ENCODE measurements at places on chromosomes 3 and 15.

GRCh38 chr3:127770671-127771355 lies 51.5 kb downstream of the MGLL start:
- no peak for DNase-seq

GRCh38 chr3:136050250-136050649 lies 84.7 kb downstream of the PPP2R3A start:
- DNase-seq: no peak

DNA sequence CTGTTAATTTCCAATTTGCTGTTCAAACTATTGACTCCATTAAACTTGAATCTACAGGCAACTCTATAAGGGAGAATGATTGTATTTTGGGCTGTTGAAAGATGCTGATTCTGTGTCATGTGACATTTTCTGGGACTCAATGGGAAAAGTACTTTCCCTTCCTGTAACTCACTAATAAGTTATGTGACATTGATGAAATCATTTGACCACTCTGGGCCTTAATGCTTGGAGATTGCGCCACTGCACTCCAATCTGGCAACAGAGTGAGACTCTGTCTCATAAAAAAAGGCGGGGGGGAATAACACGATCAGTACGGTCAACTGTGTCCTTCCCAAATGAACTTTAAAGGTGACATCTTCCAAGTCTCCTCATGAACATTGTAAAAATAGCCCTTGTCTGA lies 215.2 kb upstream of the SGO1 start:
- no peak for DNase-seq

DNA sequence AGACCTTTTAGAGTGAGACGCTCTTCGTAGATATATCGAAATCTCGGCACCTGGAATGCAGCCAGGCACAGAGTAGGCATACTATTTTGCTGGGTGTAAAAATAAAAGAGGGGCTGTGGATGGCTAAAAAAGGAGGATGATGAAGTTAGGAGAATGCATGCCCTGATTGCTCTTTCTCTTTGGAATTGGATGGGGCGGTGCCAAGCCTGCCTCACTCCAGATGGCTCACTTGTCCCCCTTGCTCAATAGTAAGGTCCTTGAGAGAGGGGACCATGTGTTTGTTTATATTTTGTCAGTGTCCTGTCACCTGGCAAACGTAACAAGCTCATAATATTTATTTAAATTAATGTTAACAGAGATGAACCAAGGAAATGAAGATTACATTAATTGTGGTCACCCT lies 33.0 kb downstream of the SNRK start:
- DNase-seq: no peak

DNA sequence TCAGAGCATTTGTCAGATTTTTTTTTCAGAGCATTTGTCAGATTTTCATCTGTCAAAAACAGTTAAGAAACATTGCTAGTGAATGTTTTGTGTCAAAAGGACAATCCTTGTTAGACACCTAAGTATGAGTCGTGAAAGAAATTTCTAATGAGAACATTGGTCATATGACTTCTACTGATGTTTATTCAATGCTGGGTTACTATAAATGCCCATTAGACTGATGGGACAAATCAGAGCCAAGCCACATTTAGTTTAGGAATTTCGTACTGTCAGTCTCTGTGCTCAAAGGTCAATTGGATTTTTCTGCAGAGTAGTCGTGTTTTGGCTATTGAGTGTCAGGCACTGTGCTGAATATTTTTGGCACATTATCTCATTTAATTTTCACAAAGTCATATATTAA lies 31.6 kb downstream of the TSC22D2 start:
- DNase-seq: peak; percentile 20

- no peak for DNase-seq
These were observed 4.1 kb downstream of the UBE2E1 start for GRCh38 chr3:23809840-23810342.

DNA sequence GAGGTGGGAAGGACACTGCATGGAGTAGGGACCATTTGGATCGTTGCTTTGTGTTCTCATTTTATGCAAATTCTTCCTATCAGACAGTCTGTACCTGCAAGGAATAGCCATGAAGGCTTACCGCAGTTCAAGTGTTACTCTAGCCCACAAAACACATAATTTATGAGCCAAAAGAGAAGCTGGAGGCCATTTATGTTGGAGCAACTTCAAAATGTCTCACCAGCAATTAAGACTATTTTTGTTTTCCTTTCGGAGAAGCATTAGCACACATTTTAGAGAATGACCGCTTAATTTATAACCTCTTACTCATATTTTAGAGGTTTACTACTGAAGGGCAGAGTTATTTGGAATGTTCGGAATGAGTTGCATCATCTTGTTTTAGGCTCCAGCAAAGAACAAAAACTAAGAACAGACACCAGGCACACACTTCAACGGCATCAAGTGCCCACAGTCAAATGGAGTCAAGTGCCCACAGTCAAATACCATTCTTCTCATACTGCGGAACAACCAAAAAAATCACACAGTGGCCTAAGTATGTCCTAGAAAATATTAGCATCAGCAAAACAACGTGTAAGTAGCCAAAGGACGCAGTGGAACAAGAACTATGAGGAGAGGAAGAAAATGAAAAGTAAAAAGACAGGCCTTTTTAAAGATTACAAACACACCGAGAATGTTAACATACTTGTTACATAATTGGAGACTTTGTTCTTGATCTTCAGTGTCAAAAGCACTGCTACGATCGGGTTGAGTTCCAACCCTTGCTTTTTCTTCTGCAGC lies 17.5 kb upstream of the GOLGA8J start:
- peak; percentile 96 for DNase-seq

- DNase-seq: no peak
These were observed 7.3 kb upstream of the CACNA1D start for GRCh38 chr3:53486961-53487654.

DNA sequence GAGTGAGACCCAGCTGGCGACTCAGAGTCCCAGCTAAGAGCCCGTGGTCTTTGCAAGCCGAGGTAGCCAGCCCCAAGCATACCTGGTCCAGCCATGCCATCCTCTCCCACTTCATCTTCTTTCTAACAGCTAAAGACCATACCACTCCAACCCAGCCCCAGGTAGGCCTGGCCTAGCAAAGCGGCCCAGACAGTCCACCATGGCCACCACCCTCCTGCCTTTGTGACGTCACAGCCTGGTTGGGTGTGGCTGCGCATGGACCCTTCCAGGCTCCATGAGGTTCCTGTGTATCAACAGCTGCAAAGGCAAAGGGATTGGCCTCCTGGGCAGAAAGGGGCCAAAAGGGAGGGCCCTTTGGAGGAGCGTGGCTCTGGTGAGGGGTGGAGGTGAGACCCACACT lies 4.1 kb downstream of the NTRK3 start:
- DNase-seq: no peak

DNA sequence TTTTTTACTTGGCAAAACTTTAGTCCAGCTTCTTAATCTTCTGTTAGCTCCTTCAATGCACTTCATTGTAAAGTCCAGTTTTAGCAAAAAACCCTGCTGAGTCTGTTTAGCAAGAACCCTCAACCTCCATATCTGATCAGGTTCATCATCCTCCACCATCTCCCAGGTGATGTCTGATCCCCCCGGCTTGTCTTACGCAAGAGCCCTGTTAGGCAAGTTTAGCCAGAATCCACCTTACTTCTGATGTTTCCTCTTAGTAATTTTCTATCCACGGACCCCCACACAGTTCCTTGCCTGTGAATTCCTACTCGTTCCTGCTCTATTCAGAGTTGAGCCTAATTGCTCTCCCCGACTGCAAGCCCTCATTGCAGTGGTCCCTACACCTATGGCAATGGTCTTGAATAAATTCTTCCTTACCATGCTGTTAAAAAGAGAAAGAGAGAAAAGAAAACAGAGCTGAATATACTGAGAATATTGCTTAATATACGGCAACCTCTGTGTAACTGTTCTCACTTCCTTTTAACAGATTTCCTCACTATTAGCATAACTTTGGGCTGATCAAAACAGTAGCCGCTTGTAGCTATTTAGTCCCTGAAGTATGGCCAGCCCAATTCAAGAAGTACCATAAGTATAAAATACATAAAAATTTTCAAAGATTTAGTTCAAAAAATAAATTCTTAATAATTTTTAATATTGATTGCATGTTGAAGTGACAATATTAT lies 78.7 kb upstream of the MME start:
- no peak for DNase-seq

DNA sequence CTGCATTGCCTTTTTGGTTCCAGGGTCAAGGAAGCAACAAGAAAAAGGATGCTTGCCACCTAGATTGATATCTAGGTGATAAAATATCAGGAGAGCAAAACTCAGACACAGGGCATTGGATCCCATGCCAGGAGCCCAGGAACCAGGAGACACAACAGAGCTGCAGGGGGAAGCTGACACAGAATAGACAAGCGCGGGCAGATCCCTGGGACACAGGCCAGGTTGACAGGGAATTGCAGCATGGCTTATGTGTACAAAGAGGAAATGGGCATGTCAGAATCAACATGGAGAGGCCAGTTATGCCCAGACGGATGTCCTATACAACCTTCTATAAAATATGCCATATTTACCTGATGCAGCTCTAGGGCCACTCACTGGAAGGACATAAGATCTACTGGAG lies 84.2 kb downstream of the SEMA6D start:
- no peak for DNase-seq

DNA sequence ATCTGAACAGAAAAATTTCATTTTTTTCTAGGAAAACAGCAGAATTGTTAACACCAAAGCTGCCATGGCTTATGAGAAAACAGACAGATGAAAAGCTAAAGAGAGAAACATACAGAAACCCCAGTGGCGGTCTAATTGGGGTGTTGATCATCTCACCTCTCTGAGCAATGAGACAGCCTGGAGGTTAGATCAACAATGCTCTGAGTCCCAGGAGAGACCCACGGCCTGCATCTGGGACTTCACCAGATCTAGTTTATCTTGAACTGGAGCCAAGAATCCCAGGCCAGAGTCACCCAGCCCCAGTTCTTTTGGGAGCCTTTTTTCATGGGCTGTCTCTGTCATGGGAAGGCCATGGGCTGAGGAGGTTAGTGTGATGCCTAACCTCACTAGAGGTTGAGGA lies 3.5 kb upstream of the GALNT15 start:
- DNase-seq: peak; percentile 42

DNA sequence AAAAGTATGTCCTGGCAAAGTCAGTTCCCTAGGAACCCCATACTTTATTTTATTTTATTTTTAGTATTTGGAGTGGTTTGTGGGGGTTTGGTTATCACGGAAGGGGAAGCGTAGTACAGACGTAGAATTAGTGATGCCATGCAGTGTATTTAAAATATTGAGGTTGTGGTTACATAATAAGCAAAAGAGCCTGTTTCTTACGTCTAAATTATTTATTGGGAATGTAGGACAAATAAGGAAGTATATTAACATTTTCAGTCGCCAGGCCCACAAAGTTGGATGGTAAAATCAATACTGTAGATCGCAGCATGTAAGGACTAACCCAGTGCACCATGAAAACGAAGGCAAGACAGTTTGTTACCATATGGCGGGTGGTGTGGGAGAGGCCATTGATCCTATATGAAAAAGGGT lies 558 bp downstream of the DTWD1 start:
- DNase-seq: no peak

- no peak for DNase-seq
These were observed 495 bp downstream of the HYAL2 start for GRCh38 chr3:50322115-50322385.

DNA sequence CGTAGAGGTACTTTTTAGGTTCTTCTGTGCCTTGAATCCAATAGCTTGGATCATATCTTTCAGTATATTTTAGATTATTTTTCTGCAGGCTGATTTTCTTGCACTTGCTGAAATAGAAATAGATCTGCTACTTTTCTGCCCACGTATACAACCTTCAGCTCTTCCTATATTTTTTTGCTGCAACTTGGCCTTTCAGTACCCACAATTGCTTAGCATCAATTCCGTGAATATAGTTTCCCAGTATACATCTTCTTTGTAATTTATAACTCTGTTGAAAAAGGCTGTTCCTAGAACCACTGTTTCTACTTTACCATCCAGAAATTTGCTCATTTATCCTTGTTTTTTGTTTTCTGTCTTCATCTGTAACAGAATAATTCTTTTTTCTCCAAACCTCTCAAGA lies 36.2 kb downstream of the GTF2E1 start:
- DNase-seq: no peak

DNA sequence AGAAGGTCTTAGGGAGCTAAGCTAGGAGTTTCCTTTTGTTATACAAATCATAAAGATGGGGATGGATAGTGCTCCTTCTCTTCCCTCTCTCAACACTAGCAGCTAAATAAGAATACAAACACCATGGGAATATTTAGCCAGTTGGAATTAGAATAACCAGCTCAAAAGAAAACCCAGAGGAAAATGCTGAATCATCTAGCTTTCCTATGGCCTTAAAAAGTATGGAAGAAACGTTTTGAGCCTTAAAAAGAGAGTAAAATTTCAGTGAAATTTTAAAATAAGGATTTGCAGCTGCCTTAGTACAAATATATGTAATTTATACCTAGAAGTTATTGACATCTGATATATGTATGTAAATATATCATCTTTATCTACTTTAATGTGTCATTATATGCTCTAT lies 245.8 kb downstream of the STXBP5L start:
- DNase-seq: no peak

DNA sequence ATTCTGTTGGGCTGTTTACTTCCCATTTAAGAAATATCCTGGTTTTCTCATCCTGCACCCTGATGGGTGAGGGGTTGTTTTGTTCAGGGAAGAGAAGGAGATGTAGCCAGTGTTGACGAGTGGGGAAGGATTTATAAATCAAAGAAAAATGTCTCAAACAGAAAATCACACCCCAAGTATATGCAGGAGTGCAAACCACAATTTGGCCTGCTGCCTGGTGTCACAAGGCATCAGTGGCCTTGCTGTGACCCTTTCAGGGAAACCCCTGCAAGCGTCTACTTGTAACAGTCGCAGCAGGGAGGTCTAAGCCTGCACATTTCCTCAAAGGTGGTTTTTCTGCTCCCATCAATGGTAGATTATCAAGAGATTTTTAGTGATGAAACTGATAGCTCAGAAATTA lies 132.6 kb upstream of the LRRN1 start:
- no peak for DNase-seq

DNA sequence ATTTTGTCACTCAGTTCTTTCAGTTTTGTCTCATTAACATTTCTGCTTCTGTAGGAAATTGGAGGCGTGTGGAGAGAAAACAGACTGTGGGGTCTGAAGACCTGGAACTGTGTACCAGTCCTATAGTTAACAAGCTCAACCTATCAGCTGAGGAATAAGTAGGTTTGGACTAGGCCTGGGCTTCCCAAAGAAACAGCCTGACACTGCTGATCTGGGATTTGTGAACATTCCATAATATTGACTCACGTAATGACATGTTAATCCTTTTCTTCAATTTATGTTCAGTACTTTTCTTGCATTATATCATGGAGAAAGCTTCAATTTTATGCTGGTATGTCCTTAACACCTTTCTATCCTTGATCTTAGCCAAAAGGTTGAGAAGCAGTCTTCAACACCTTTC lies 181.6 kb upstream of the RORA start:
- no peak for DNase-seq

All from kidney glomerular epithelial cell (primary cell).